ENCODE measurements at places on chromosomes 2 and 18.

GRCh38 chr2:149020432-149020851 lies 18.1 kb upstream of the LYPD6B start:
- no peak for DNase-seq

- DNase-seq, result no peak
These were observed 1.8 kb downstream of the GLS start for GRCh38 chr2:190882411-190882766.

- DNase-seq, result peak; percentile 59
These were observed 127.4 kb downstream of the CHST9 start for GRCh38 chr18:27057519-27058234.

DNA sequence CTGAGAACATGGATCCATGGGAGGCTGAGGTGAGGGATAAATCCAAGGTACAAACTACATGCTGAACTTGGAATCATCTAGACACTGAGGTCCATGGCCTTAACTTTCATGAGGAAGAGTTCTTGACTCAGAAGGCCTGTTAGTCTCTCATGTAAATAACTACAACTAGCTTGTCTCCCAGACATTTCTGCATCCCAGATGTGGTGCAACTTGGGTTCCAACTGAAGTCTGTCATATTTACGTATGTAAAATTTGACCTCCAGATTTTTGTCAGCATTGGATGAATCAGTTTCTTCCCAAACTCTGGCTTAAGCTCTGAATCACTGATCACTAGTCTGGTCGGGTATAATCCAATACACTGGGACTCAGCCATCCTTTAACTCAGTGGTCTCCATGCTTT lies 306.9 kb downstream of the PDE11A start:
- DNase-seq, result no peak

DNA sequence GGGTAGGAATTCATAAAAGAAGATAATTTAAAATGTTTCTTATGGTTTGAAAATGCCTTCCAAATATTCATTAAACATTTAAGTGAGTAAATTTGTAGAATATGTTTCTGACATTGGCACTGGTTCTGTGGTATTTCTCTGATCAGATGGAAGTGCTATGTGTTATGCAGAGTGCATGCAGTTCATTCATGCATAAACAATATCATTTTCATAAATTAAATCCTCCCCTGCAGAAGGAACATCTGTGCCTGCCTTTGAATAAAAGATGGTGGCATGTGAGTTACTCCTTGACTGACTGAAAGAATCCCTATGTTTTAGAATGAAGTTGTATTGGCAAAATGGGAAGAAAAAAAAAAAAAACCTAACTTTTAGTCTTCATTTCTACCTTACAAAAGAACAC lies 5.9 kb downstream of the NEUROD1 start:
- DNase-seq, result no peak

DNA sequence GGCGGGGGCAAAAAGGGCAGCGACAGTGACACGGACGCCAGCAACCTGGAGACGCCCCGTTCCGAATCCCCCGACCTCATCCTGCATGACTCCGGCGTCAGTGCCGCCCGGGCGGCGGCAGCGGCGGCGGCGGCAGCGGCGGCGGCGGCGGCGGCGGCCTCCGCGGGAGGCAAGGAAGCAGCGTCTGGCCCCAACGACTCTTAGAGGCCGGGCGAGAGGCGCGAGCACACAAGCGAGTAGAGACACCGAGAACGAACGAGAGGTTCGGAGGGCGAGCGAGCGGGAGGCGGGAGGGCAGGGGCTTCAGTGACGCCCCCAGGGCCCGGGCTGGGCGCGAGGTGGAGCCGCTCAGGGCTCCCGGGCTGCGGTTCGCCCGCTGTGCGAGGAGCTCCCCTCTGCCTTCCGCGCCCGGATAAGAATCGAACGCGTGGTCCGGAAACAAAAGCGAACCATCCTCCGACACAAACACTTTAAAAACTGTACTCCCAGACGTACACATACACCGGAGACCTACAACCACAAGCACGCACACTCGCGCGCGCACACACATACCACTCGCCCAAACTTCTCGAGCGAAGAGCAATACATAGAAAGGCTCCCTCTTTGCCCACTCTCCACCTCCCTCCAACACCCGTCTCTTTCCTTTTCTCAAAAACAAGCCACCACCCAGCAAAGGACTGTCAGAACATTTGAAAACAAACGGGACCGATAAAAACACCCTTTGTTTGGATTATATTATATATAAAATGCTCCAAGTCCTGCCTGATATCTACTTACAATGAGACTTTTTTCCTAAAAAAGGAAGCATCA lies 2.8 kb downstream of the SP9 start:
- DNase-seq, result no peak

GRCh38 chr18:21164548-21165095 lies 53.0 kb upstream of the ROCK1 start:
- DNase-seq, result no peak

Measured in NCI-H1930 (cell line).